Upper lobe of left lung (tissue), 6 donors: ENCODE measurements at places on chromosomes 7 and 10. TPM values are rescaled to one million over a fixed set of nuclear protein-coding genes. Genes with fewer than 3 reads are reported as not detected.

DNA sequence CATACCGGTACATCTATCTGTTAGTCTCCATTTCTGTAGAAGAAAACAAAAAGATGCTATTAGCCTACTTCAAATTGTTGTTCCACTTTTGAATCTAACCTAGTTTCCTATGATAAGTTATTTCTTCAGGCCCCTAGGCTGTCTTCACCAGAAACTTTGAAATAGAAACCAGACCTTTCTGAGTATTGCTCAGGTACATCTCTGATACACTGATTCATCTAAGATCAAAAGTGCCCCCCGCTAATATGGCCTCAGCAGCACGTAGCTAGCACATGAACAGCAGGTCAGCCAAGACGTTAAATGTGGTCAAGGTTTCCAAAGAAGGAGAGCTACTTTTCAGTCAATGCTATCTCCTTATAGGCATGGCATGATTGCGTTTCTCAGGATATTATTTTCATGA lies 23.6 kb downstream of the CTAGE6 start:
- DNase-seq = no peak
- H3K4me1 ChIP-seq = no peaks in the 10 kb centered on the region
- H3K27me3 ChIP-seq = no peaks in the 10 kb centered on the region
- H3K27ac ChIP-seq = no peak overlapping the region

- no peak for DNase-seq
- H3K36me3 ChIP-seq = no peaks in the 10 kb centered on the region
Observed at GRCh38 chr7:90298145-90299038, 22.7 kb downstream of the FAM237B start.

GRCh38 chr7:130303551-130303950 lies 10.6 kb downstream of the CPA4 start:
- H3K27me3 ChIP-seq = no peaks in the 10 kb centered on the region
- no peaks in the 10 kb centered on the region for H3K4me1 ChIP-seq
- DNase-seq = no peak

DNA sequence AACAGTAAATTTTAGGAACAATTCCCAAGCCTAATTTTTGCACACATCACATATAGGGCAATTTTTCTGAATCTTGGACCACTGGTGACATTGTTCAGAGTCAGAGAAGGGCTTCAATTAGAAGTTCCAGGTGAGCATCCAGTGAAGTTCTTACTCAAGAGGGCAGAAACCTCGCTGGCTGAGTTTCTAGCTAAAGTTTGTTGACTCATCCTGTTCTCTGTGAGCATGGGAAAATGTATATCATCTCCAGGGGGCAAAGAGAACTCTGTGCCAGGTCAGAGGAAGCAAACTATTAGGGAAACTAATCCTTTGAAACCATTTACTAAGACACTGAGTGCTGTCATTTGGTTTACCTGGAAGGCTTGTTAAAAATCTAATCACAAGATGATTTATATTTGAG lies 695.6 kb upstream of the IGFBP3 start:
- no peak overlapping the region for H3K4me3 ChIP-seq
- no peak overlapping the region for H3K27ac ChIP-seq
- H3K36me3 ChIP-seq = no peaks in the 10 kb centered on the region
- H3K27me3 ChIP-seq = no peaks in the 10 kb centered on the region
- H3K4me1 ChIP-seq = no peaks in the 10 kb centered on the region

DNA sequence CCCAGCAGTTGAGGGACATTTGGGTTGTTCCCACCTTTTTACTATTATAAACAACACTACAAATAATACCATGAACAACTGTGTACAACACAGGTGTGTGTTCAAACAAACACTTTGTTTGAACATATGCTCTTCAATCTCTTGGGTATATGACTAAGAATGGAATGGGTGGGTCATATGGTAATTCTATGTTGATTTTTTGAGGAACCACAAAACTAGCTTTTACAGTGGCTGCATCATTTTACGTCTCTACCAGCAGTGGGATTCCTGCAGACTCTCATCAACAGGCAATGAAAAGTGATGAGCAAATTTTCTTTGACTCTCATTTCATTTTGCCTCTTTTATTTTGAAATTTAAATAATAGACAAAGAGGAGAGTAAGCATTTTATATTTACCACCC lies 116.9 kb upstream of the KLF14 start:
- no peaks in the 10 kb centered on the region for H3K27me3 ChIP-seq
- H3K4me3 ChIP-seq = no peak overlapping the region
- no peak for DNase-seq
- H3K27ac ChIP-seq = no peak overlapping the region
- H3K36me3 ChIP-seq = peaks cover 12% of the 10 kb centered on the region
- H3K4me1 ChIP-seq = no peaks in the 10 kb centered on the region

DNA sequence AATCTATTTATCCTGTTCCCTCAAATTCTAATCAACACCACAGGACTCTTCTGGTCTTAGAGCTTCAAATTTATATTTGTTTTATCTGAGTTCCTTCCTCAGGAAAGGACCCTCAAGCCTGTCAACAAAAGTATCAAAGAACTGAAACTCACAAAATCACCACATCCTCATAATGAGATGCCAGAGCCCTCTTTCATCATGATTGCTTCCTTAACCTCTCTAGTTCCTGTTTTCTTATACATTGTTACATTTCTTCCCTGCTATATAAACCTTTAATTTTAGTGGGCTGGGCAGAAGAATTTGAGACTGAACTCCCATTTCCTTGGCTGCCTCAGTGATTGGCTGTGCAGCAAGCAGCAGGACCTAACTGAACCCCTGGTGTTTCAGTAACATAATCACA lies 189.7 kb downstream of the ZNF248 start:
- no peak overlapping the region for H3K27ac ChIP-seq
- no peaks in the 10 kb centered on the region for H3K4me1 ChIP-seq
- no peaks in the 10 kb centered on the region for H3K36me3 ChIP-seq
- no peak overlapping the region for H3K4me3 ChIP-seq
- H3K27me3 ChIP-seq = no peaks in the 10 kb centered on the region

- H3K27ac ChIP-seq = no peak overlapping the region
- H3K4me3 ChIP-seq = no peak overlapping the region
- no peak for DNase-seq
- H3K27me3 ChIP-seq = no peaks in the 10 kb centered on the region
- no peaks in the 10 kb centered on the region for H3K36me3 ChIP-seq
Observed at GRCh38 chr7:46930366-46930765, 651.5 kb downstream of the TNS3 start.

DNA sequence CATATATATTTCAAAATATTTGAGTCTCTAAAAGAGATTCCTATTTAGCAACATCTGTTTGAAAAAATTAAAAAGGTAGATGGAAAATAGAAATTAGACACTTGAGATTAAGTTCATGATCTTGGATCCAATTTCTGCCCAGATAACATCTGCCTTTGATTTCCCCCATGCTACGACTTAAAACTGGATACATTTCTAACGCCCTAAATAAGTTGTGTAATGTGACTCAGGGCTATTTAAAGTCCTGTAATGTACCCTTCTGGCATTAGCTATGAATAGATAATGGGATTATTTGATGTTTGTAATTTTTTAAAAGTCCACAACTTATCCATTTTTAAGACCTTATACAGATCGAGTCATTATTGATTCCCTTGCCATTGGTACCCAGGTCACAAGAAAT lies 23.4 kb downstream of the CFAP43 start:
- H3K27me3 ChIP-seq = no peaks in the 10 kb centered on the region
- no peak for DNase-seq
- H3K36me3 ChIP-seq = no peaks in the 10 kb centered on the region
- no peak overlapping the region for H3K27ac ChIP-seq

GRCh38 chr10:12500381-12501303 lies 151.3 kb downstream of the CAMK1D start:
- no peak for DNase-seq
- no peaks in the 10 kb centered on the region for H3K36me3 ChIP-seq
- H3K4me3 ChIP-seq = no peak overlapping the region
- H3K4me1 ChIP-seq = peaks cover 20% of the 10 kb centered on the region
- H3K27me3 ChIP-seq = no peaks in the 10 kb centered on the region

DNA sequence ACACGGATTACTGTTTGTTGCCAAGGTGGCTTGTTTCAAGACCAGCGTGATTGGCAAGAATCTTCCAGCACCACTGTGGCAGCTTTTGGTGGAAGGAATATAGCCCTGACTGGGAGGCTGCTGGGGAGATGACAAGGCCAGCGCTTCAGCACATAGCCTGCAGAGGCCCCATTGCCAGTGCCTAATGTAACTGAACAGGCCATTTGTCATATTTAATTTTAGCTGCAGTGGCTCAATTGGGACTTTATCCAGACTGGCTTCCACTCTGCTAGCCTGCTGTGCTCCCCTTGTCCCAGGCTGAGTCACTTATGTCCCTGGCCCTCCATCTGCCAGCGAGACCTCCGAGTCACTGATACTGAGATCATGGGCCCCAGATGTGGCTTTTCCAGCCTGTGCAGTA lies 483.1 kb downstream of the GALNT17 start:
- no peak for DNase-seq
- no peak overlapping the region for H3K4me3 ChIP-seq
- no peaks in the 10 kb centered on the region for H3K27me3 ChIP-seq
- H3K36me3 ChIP-seq = no peaks in the 10 kb centered on the region
- H3K27ac ChIP-seq = no peak overlapping the region

- no peak overlapping the region for H3K4me3 ChIP-seq
- DNase-seq = no peak
- H3K27ac ChIP-seq = no peak overlapping the region
- H3K4me1 ChIP-seq = no peaks in the 10 kb centered on the region
- H3K36me3 ChIP-seq = no peaks in the 10 kb centered on the region
Observed at GRCh38 chr7:42763137-42763551, 148.7 kb downstream of the C7orf25 start.

Gene PRSS1
- 20.6 TPM for total RNA-seq

Gene ITIH5
- total RNA-seq = 14.4 TPM
